ENCODE measurements at places on chromosomes 13 and 19.

DNA sequence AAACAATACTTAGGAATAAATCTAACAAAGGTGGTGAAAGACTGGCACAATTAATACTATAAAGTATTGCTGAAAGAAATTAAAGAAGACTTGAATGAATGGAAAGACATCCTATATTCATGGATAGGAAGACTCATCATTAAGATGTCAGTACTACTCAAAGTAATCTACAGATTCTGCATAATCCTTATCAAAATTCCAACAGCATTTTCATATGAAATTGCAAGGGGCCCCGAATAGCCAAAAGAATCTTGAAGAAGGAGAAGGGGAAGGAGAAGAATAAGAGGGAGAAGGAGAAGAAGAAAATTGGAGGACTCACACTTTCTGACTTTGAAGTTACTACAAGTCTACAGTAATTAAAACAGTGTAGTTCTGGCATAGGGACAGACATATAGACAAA is 25.6 kb upstream of the LRP3 start:
- no peak for DNase-seq

GRCh38 chr13:92941167-92941566 is 285.4 kb upstream of the GPC6 start:
- DNase-seq = no peak

DNA sequence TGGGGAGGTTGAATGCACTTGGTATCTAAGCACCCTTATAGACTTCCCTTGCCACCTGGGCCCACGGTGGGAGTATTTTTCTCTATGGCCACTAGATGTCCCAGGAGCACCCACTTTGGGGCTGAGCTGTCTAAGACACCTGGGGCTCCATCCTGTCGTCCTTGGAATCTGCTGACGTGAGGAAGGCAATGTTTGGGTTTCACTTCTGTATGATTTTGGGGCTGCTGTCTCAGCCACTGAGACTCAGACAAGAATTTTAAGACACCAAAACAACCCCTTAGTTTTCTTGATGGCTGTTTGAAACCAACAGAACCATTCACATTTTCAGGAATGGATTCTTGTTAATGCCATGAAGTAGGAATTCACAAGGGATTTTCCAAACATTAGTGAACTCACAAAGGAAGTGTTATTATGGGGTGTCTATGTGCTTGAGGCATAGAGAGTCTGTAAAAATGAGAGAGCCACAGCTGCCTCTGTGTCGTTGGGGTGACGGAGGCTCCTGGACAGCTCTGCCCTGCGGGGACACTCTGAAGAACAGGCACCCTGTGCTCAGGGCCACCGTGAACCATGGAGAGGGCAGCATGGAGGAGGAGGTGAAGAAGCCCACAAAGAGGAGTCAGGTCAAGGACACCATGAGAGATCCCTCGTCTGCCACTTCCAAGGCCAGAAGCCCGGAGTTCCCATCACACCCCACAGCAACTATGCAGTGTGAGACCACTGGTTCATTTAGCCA is 106.8 kb upstream of the SPATA13 start:
- DNase-seq = peak; percentile 44

- peak; percentile 19 for DNase-seq
These were observed 778 bp downstream of the ZNF230 start for GRCh38 chr19:44003461-44004009.

- DNase-seq = no peak
These were observed 58.3 kb upstream of the MCF2L start for GRCh38 chr13:112910616-112911280.

DNA sequence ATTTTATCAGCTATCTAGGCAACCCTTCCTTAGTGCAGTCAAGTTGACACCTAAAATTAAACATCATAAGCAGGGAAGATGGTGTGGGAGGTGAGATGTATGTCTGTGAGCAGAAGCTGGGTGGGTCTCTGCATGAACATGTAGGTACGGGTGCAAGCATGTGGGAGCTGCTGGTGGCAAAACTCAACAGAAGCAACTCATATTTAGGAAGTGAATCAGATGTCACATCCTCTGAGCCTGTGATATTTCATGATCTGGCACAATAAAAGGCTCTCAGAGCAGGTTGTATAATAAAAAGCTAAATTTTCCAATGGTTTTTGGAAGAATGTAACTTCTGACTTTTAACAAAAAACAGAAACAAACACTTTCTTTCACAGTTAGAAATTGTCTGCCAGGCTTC is 44.4 kb downstream of the C1QTNF9 start:
- no peak for DNase-seq

DNA sequence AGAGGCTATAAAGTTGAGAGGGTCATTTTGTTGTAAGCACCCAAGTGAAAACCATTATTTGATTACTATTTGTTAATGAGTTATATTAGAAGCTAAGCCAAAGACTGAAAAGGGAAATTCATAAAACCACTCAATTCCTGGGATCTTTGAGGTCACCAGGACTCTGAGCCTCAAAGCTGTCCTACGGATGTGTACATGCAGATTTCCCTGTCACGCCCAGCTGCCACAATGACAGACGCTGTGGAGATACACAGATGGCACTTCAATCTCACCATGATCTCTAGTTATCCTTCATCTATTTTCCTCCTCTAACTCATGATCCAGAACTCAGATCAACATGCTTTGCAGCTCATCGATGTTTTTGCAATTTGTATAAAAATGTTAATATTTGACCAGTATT is 403.5 kb upstream of the MIR17HG start:
- DNase-seq = no peak

GRCh38 chr19:48473161-48473966 is 4.2 kb downstream of the CYTH2 start:
- DNase-seq = no peak

DNA sequence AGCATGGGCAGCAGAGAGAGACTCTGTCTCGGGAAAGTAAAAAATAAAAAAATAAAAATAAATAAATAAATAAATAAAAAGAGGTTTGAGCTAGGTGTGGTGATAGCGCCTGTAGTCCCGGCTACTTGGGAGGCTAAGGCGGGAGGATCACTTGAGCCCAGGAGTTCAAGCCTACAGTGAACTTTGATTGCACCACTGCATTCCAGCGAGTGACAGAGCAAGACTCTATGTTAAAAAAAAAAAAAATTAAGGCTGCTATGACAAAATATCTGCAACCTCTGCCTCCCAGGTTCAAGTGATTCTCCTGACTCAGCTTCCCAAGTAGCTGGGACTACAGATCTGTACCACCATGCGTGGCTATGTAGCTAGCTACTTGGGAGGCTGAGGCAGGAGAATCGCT is 3.2 kb upstream of the DENND1C start:
- DNase-seq = no peak

GRCh38 chr13:26721251-26722121 is 39.1 kb downstream of the GPR12 start:
- DNase-seq = peak; percentile 98

DNA sequence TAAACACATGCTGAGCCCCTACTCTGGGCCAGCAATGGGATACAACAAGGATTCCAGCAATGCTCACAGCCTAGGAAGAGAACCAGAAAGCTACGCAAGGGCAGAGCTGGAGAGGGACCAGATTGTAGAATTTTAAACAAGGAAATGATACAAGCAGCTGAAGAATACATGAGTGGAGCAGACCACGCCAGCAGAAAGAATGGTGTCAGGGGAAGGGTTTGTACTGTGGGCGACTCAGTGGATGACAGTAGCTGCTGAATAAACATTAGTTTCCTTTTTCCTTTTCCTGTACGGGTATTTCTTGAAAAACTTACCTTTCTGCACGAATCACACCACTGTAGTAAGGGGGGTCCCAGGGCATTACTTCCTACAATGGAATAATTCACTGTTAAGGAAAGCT is 30.7 kb downstream of the MIPEP start:
- no peak for DNase-seq

- DNase-seq = no peak
These were observed 3.7 kb upstream of the ARHGAP45 start for GRCh38 chr19:1063030-1063908.

GRCh38 chr13:99353836-99354235 is 46.6 kb upstream of the GPR183 start:
- no peak for DNase-seq

DNA sequence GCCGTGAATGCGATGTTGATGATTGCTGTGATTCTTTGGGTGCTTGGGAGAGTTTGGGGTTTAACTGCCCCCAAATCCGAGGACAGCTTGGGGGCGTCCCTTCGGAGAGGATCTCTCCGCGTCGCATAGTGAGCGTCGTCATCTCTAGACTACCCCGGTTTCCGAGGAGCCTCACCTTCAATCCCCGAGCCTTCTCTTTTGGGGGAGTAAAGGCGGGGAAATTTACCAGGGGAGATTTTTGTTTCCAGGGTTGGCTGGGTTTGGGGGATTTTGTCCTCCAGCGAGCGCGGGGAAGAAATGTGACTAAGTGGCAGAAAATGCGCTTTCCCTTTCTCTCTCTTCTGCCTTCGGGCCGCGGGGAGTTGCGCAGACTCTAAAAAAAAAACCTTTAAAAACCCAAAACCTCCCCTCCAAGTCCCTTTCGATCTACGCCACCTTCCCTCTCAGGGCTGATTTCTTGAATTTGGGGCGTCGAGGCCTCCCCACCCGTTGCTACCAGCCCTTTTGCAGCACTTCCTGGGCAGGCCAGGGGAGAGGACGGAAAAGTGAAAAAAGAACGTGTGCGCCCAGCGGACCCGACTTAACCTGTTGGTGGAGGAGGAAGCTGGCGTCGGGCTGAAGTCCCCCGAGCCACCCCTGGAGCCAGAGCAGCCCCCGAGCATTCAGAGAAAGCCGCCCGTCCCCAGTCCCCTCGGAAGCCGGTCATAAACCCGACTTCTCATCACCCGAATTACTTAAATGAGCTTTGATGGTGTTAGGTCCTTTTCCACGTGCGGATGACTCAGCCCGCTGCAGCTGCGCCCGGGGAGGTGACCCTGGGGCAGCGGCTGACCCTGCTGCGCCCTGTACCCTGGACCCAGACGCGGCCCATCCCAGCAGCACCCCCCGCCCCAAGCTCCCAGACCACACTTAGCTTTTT is 17.7 kb downstream of the NFIX start:
- peak; percentile 69 for DNase-seq

GRCh38 chr19:38319421-38320258 is at the start of gene KCNK6:
TSS of gene KCNK6 (plus strand) at chr19:38319845. CDS start at chr19:38319951, 106 bp downstream.
- DNase-seq = no peak
